A549 treated with dexamethasone at 1 μM for 4 hours (cell line): ENCODE measurements at places on chromosomes 13 and 19. TPM values are rescaled to one million over a fixed set of nuclear protein-coding genes. Genes with fewer than 3 reads are reported as not detected.

Gene CCDC70
- total RNA-seq: not detected in 5 replicates

Gene KIR3DL2
- total RNA-seq: not detected in 5 replicates

Gene ZNF296
- total RNA-seq: 11.5 to 21.3 TPM (median 18.6 TPM) in 5 replicates

Gene OVOL3
- total RNA-seq: 0.15 to 0.26 TPM (median 0.25 TPM) in 3 of 5 replicates, not detected in the others

Gene GGN
- total RNA-seq: 0.06 to 0.72 TPM (median 0.35 TPM) in 5 replicates

Gene RUVBL2
- total RNA-seq: 224 to 281 TPM (median 256 TPM) in 5 replicates

Gene PALM3
- total RNA-seq: 1.5 to 2.1 TPM (median 1.9 TPM) in 5 replicates

Gene LRRC63
- total RNA-seq: not detected in 5 replicates

Gene IZUMO4
- 0.30 to 0.73 TPM (median 0.47 TPM) in 5 replicates for total RNA-seq

Gene CYP2B6
- total RNA-seq: 0.04 TPM in 1 of 5 replicates, not detected in the others

Gene UPK1A
- total RNA-seq: 0.47 to 1.2 TPM (median 0.97 TPM) in 5 replicates

Gene CADM4
- total RNA-seq: 8.1 to 9.2 TPM (median 8.7 TPM) in 5 replicates

Gene TMEM59L
- total RNA-seq: 3.8 to 6.1 TPM (median 5.2 TPM) in 5 replicates

Gene RNF17
- not detected in 5 replicates for total RNA-seq

Gene MISP
- total RNA-seq: 60.7 to 84.1 TPM (median 81.1 TPM) in 5 replicates

Gene FUT2
- not detected in 5 replicates for total RNA-seq

Gene NLRP5
- total RNA-seq: 0.03 to 0.08 TPM (median 0.07 TPM) in 5 replicates

Gene SYNGR4
- total RNA-seq: 2.3 to 3.7 TPM (median 2.8 TPM) in 5 replicates

Gene EMC10
- total RNA-seq: 109 to 144 TPM (median 140 TPM) in 5 replicates

Gene WDR87
- total RNA-seq: not detected in 5 replicates

Gene NLRP4
- not detected in 5 replicates for total RNA-seq

Gene CEACAM16
- 0.05 to 0.14 TPM (median 0.08 TPM) in 4 of 5 replicates, not detected in the other for total RNA-seq

Gene SLC25A41
- 0.09 to 0.22 TPM (median 0.14 TPM) in 5 replicates for total RNA-seq

Gene MAP4K1
- 0.61 to 1.3 TPM (median 0.87 TPM) in 5 replicates for total RNA-seq

Gene KL
- 0.03 to 0.06 TPM (median 0.04 TPM) in 4 of 5 replicates, not detected in the other for total RNA-seq

Gene APOE
- 10.3 to 17.3 TPM (median 12.0 TPM) in 5 replicates for total RNA-seq

Gene WDR88
- total RNA-seq: 0.07 to 0.19 TPM (median 0.15 TPM) in 4 of 5 replicates, not detected in the other

Gene SPRED3
- 1.4 to 3.2 TPM (median 2.0 TPM) in 5 replicates for total RNA-seq

Gene NBEA
- 1.6 to 2.4 TPM (median 2.2 TPM) in 5 replicates for total RNA-seq

Gene COX6B2
- total RNA-seq: 0.75 to 1.2 TPM (median 0.91 TPM) in 5 replicates

Gene RTBDN
- total RNA-seq: 0.18 to 0.35 TPM (median 0.26 TPM) in 4 of 5 replicates, not detected in the other

Gene NLRP7
- total RNA-seq: not detected in 5 replicates

Gene ZNF675
- 3.6 to 4.1 TPM (median 3.7 TPM) in 5 replicates for total RNA-seq

Gene CYP2S1
- total RNA-seq: 16.1 to 27.3 TPM (median 23.6 TPM) in 5 replicates

Gene NLRP9
- not detected in 5 replicates for total RNA-seq

Gene B3GNT8
- total RNA-seq: 0.10 to 0.25 TPM (median 0.15 TPM) in 4 of 5 replicates, not detected in the other

Gene CD37
- total RNA-seq: not detected in 5 replicates

Gene GRIN2D
- total RNA-seq: 5.0 to 9.7 TPM (median 8.6 TPM) in 5 replicates
